ENCODE measurements at places on chromosomes 5 and 9.

GRCh38 chr5:180008433-180008832, 63.1 kb downstream of the RNF130 start:
- DNase-seq = no peak

DNA sequence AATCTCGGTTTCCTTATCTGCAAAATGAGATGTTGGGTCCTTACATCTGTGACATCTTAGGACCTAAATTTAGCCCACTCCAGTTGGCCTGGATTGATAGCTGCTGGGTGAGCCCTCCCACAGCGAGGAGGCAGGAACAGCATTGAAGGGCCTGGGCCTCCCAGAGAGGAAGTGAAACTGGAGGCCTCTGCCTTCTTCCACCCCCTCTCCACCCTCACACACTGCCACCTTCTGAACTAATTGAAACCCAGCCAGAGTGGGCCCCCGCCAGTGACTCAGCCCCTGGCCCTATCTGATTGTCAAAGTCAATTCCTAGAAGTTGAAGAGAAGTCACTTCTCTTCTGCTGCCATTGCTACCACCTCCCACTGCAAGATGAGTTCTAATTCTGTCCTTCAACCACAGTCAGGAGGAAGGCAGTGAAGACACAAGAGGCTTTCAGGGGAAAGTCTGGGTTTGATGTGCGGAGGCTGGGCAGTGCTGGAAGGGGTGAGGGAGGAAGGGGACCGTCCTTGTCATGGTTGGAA, 55.2 kb upstream of the NEK6 start:
- no peak for DNase-seq

GRCh38 chr9:37281541-37281940, 141.0 kb upstream of the GRHPR start:
- DNase-seq = no peak

DNA sequence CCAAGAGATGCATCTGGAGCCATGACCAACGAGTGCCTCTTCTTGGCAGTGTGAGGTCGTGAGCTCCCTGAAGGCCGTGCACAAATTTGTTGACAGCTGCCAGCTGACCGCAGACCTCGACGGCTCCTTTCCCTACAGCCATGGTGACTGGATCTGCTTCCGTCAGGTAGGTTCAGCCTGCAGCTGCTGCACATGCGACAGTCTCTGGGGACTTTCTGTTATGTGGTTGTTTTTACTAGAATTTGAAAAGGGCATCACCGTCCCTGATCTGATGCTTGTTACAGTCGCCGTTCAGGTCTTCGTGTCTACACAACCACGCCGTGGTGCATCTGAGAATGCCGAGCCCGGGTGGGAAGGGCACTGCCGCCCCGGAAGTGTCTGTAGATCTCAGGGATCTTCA, 36.5 kb upstream of the LRRC14B start:
- DNase-seq = no peak

GRCh38 chr9:2387166-2387565, 234.4 kb upstream of the VLDLR start:
- DNase-seq = no peak

GRCh38 chr5:149036970-149037369, 25.9 kb downstream of the SH3TC2 start:
- DNase-seq = no peak

DNA sequence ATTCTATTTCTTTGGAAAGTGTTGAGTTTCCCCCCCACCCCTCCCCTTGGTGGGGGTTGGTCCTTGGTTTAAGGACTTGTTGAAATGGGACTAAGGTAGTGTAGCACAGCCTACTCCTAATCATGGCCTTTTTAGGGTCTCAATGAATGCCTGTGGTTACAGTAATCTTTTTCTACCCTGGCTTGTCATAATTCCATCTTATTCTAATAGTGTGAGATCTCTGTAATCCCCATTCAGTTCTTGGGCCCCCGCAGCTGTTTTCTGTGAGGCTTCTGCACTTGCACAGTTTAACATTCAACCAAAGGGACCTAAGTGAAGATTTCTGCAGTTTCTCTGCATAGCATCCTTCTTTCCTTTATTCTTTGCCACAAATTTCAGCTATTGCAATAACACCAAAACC, 30.7 kb downstream of the TNFSF15 start:
- no peak for DNase-seq

DNA sequence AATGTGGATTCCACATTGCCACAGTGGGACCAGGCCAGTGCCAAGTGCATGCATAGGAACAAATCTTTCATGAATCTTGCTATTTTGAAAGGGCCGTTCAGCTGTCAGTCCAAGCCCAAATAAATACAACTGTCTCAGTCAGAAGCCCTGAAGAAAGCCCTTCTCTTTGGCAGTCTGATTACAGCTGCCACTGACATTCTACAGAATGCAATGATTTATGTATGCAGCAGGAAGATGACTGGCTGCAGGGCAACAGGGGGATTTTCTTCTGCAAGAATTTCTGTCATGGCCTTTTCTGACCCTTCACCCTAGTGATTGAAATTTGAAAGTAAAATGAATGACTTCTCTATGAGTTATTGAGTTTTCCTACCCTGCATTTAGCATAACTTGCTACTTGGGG, 86.7 kb upstream of the FER start:
- no peak for DNase-seq

- DNase-seq = no peak
Measured at GRCh38 chr5:110651507-110651906, 75.0 kb downstream of the TMEM232 start.

DNA sequence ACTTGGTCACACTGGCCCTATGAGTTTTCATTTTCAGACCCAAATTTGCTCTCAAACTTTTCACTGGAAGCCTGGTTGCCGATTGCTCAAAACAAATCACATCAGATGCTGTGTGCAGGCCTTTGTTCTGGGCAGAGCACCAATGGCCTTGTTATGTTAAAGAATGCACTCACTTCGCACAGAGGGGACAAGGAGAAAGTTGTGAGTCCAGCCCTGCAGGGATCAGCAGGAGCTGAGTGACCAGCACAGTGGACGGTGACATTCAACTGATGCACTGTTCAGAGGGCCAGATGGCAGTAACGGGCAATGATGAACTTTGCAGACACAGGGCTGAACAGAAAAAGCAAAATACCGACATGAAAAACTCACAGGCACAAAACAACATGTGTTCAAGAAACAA, 86.1 kb downstream of the BARX1 start:
- no peak for DNase-seq

DNA sequence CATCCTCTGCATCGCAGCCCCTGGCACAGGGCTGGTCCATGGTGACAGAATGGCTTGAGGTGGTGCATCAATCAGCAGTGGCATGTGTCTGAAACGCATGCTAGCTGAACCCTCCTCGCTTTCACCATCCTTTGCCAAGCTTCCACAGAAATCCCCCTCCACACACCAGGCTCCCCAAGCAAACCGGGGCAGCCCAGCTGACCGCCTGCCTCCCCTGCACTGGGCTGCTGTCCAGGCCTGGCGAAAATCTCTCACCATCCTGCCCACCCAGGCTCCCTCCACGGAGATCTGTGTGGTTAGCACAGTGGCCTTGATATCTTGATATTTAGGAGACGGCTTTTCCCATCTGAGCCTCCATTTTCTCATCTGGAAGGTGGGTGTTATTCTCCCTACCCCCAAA, 905 bp upstream of the HRH2 start:
- DNase-seq = no peak

- DNase-seq = no peak
Measured at GRCh38 chr5:132418881-132419280, 49.4 kb downstream of the SLC22A5 start.

GRCh38 chr5:169777159-169777558, 140.1 kb downstream of the DOCK2 start:
- DNase-seq = no peak

GRCh38 chr9:34254141-34254913, 74.7 kb downstream of the KIF24 start:
- DNase-seq = peak; percentile 50
